Stomach (tissue), 19 donors: ENCODE measurements at places on chromosomes 4 and X. TPM values are rescaled to one million over a fixed set of nuclear protein-coding genes. Genes with fewer than 3 reads are reported as not detected.
A peak's percentile ranks its signal among the peaks of the same experiment; 100 is the strongest.

- peak overlapping the region; percentile 57 for H3K4me3 ChIP-seq
- peak overlapping the region; percentile 72 for H3K27ac ChIP-seq
- H3K36me3 ChIP-seq: no peaks in the 10 kb centered on the region
- no peaks in the 10 kb centered on the region for H3K27me3 ChIP-seq
- peak; percentile 67 for DNase-seq
Observed at GRCh38 chrX:71492231-71493065, 40.5 kb upstream of the OGT start.

The ARMCX2 gene
- total RNA-seq: 23.5 TPM

The TMSB15A gene
- not detected for total RNA-seq

The AFF2 gene
- total RNA-seq: not detected

DNA sequence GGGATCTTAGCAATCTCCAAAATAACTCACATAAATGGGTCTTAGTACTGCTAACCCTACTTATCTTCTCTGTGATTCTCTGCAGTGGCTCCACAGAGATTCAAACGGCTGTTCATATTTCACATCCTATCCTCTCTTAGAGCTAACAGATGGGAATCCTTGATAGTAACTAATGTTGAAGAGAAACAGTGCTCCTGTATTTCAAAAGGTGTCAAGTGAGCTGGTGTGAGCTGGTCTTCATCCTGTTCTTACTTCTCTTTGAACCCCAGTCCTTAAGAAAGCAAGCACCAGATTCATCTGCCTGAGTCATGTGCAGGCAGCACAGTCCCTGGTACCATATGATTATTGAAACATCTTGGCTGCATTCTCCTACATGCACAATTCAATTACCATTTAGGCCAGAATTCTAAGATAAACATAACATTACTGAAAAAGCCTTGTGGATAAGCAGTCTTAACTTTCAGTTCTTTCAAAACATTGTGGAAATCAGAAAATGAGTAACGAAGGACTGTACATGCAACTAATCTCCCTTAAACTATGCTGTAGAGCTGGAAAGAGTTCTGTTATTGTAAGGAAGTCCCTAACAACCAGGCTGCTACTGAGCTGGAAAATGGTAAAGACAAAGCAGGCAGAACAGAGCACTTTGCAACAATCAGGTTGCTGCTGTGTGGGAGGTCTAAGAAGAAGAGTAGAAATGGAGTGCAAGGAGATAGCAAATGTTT lies 153.1 kb downstream of the NPNT start:
- DNase-seq: peak; percentile 55
- H3K36me3 ChIP-seq: peaks cover 7% of the 10 kb centered on the region
- H3K4me1 ChIP-seq: no peaks in the 10 kb centered on the region
- no peak overlapping the region for H3K27ac ChIP-seq

The TACR3 gene
- not detected for total RNA-seq

The MAGEA8 gene
- not detected for total RNA-seq

The RASSF6 gene
- total RNA-seq: 51.8 TPM

DNA sequence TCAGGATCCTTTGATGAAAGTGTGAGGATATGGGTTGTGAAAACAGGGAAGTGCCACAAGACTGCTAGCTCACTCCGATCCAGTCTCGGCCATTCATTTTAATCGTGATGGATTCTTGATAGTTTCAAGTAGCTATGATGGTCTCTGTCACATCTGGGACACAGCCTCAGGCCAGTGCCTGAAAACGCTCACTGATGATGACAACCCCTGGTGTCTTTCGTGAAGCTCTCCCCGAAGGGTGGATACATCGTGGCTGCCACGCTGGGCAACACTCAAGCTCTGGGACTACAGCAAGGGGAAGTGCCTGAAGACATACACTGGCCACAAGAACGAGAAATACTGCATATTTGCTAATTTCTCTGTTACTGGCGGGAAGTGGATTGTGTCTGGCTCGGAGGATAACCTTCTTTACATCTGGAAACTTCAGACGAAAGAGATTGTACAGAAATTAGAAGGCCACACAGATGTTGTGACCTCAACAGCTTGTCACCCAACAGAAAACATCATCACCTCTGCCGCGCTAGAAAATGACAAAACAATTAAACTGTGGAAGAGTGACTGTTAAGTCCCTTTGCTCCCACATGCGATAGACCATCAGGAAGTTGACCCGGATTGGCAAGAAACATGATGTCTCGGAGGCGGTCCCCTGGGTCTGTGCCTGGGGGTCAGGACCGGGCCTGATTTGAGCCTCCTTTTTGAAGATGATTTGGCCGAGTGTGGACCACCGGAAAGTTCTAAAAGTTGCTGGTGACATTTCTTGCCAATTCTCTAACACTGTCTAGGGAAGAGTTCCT lies 22.2 kb downstream of the LIAS start:
- no peak for DNase-seq
- H3K27me3 ChIP-seq: no peaks in the 10 kb centered on the region
- H3K27ac ChIP-seq: no peak overlapping the region
- H3K4me1 ChIP-seq: no peaks in the 10 kb centered on the region

DNA sequence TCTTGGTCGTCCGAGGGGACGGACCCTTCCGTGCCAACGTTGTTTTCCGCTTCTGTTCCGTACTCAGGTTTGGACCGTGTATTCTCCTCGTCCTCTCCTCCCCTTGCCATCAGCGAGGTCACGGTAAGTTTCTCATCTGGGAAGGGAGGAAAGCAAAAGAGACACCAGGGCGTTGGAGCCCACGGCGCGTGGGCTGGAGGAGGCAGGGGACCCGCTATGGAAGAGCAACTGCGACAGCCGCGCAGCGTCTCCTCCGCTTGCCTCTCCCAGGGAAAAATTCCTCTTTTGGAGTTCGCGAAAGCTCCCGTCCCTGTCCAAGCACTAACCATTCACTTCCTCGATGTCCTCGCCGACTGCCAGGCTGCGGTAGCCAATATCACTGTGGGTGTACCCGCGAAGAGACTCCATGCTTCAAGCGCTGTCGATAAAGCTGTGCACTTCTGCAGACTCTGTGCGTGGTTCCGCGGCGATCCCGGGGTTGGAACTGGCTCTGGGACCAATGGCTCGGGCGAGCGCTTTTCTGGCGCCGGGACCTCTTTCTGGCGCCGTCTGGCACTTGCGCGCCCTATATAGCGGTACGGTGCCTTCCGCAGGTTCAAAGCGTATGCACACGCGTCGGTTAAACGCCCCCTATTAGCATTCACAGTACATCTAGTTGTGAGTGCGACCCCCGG lies at the start of gene ESX1:
Gene ESX1, minus strand, starts transcription at position 492 of the 674 bp plus-strand sequence. Its CDS starts 84 bp downstream, at position 408.
- peaks cover 31% of the 10 kb centered on the region for H3K27me3 ChIP-seq
- DNase-seq: peak; percentile 12
- no peak within 1 kb of the TSS for H3K27ac ChIP-seq

DNA sequence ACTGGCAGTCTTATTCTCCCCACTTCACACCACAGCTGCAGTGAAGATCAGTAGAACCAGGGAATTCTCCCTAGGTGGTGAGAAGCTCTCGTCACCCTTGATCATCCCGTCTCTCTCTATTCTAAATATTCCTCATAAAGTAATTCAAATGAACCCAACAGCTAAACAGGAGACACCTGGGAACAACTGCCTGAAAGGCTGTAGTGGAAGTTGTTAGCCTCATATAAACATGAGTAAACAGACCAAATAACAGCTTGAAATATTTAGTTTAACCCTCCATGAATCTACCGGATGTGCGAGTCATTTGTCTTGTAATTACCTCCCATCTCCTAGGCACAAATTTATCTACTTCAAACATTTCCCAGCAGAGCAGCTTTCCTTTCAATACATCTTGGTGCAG lies 30.4 kb upstream of the APELA start:
- no peak for DNase-seq
- no peak overlapping the region for H3K27ac ChIP-seq

GRCh38 chrX:49257846-49258748 lies 6.4 kb downstream of the FOXP3 start:
- no peaks in the 10 kb centered on the region for H3K27me3 ChIP-seq
- no peaks in the 10 kb centered on the region for H3K36me3 ChIP-seq
- H3K4me3 ChIP-seq: no peak overlapping the region
- DNase-seq: no peak
- no peak overlapping the region for H3K27ac ChIP-seq

DNA sequence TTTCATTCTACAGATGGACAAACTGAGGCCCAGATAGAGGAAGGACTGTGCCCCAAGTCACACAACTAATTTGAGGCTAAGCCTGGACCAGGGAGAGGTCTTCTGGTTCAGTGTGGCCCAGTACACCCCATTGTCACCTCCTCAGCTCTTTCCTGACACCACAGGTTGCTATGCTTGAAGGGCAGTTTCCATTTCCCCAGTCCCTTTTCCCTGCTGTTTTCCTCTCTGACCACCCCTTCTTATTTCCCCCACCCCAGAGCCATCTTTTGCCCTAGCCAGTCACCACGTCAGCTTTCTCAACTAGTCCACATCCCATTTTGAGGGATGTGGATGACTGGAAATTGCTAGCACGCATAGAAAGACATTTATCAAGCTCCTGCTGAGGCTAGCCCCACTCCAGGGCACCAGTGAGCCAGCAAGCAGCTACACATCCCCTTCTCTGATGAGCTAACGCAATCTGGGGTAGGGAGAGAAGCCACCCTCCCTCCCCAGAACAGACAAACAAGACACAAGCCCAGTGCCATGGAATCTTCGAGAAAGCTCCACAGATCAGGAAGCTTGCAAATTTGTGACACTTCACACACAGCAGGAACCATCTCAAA lies 1.3 kb downstream of the GABRE start:
- H3K36me3 ChIP-seq: peaks cover 5% of the 10 kb centered on the region
- no peak for DNase-seq
- no peak overlapping the region for H3K27ac ChIP-seq

- H3K4me3 ChIP-seq: no peak overlapping the region
- H3K27ac ChIP-seq: no peak overlapping the region
- H3K4me1 ChIP-seq: no peaks in the 10 kb centered on the region
Observed at GRCh38 chrX:118468122-118468521, 27.5 kb upstream of the DOCK11 start.

- H3K36me3 ChIP-seq: no peaks in the 10 kb centered on the region
- H3K27ac ChIP-seq: no peak overlapping the region
- no peaks in the 10 kb centered on the region for H3K4me1 ChIP-seq
- no peak overlapping the region for H3K4me3 ChIP-seq
- no peaks in the 10 kb centered on the region for H3K27me3 ChIP-seq
Observed at GRCh38 chr4:138192113-138192512, 50.0 kb downstream of the SLC7A11 start.

DNA sequence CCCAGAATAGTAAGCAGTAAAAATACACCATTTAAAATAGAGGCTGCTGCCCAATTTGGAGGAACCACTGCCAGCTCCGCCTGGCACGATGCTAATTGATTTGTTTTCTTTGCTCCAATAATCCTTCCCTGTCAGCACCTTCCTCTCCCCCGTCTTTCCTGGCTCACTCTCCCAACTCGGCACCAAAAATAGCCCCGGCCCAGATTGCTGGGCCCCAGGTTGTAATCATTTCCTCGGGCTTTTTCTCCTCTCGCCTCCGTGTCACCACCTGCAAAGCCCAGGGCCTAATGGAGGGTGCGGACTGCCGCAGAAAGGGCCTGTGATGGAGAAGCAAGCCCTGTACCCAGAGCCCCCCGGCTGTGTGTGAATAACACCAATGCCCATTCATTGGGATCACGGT lies 197.6 kb upstream of the PSAPL1 start:
- no peak overlapping the region for H3K4me3 ChIP-seq
- no peaks in the 10 kb centered on the region for H3K27me3 ChIP-seq
- H3K4me1 ChIP-seq: peaks cover 22% of the 10 kb centered on the region
- no peak for DNase-seq
- H3K36me3 ChIP-seq: no peaks in the 10 kb centered on the region
- no peak overlapping the region for H3K27ac ChIP-seq

The CFAP97 gene
- total RNA-seq: 23.9 TPM

DNA sequence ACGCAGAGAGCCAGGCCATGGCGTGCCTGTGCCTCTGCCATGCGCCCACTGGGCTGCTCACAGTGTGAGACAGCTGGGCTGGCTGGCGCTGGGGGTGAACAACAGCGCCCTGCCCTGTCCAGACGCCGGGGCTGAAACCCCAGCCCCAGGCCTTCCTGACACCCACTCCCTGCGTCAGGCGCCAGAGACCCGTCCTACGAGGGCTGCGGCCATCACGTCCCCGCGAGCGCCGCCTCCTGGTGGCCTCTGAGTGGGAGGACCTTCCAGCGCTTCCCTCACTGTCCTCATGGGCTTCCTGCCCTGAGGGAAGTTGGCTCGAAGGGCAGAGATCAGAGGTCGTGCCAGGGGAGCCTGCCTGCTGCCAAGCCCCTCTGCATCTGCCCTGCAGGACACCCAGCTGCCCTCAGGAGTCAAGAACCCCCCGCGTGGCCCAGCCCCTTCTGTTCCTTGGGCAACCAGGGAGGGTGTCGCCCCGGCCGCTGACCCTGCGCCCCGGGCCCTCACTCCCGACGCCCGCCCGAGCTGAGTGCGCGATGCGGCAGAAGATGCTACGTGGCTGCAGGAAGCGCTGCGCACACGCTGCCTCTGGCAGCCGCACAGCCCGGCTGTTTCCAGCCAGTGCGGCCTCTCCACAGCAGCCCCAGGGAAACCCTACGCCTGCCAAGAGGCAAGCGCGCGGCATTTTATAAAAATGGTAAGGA lies 16.2 kb downstream of the NELFA start:
- DNase-seq: no peak
- H3K27me3 ChIP-seq: no peaks in the 10 kb centered on the region
- no peak overlapping the region for H3K4me3 ChIP-seq
- H3K4me1 ChIP-seq: peaks cover 14% of the 10 kb centered on the region

GRCh38 chrX:11998944-11999343 lies 139.3 kb upstream of the FRMPD4 start:
- H3K4me1 ChIP-seq: no peaks in the 10 kb centered on the region
- H3K27me3 ChIP-seq: no peaks in the 10 kb centered on the region
- H3K27ac ChIP-seq: no peak overlapping the region
- H3K36me3 ChIP-seq: no peaks in the 10 kb centered on the region

DNA sequence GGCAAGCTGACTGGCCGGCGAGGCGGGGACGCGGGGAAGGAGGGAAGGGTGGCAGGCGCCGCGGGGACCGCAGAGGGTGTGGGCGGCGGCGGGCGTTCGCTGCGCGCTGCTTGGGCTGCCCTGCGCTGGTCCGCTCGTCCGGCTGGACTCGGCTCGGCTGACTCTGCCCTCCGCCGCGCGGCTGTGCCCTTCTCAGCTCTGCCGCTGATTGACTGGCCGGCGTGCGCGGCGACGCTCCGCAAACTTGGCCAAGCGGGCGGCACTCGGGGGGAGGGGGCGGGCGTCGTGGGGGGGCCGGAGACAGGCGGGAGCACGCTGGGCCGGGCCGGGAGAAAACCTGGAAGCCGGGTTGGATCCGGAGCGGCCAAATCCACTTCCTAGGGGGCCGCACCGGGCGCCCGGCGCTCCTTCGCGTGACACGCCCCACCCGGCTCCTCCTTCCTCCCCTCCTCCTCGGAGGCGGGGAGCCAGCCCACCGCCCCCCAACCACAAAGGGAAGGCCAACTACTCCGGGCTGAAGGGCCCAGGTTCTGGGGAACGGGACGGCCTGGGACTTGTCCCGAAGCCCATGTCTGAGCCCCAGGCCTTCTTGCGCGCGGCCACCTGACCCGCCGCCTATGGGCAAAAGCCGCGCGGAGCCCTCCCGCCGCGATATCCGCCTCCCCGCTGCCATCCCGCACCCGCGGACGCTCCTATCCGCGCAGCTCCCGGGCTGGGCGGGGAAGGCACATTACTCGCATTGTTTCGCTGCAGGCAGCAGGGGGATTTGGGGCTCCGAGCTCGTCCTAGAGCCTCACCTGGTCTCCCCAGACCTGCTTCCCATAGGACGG lies at the start of gene GPC4:
Gene GPC4, minus strand, starts transcription at position 214 of the 830 bp plus-strand sequence. CDS start 524 bp downstream, outside the sequence.
- peak within 1 kb of the TSS; percentile 72 for H3K27ac ChIP-seq
- no peaks in the 10 kb centered on the region for H3K4me1 ChIP-seq
- no peaks in the 10 kb centered on the region for H3K36me3 ChIP-seq
- DNase-seq: peak; percentile 70
- peak within 1 kb of the TSS; percentile 65 for H3K4me3 ChIP-seq

- no peak overlapping the region for H3K4me3 ChIP-seq
- no peak for DNase-seq
- no peak overlapping the region for H3K27ac ChIP-seq
- H3K36me3 ChIP-seq: no peaks in the 10 kb centered on the region
Observed at GRCh38 chr4:39472396-39472795, 13.5 kb downstream of the LIAS start.

The TLR3 gene
- 2.6 TPM for total RNA-seq
